ENCODE measurements at places on chromosomes 3 and 15.
A peak's percentile ranks its signal among the peaks of the same experiment; 100 is the strongest.

DNA sequence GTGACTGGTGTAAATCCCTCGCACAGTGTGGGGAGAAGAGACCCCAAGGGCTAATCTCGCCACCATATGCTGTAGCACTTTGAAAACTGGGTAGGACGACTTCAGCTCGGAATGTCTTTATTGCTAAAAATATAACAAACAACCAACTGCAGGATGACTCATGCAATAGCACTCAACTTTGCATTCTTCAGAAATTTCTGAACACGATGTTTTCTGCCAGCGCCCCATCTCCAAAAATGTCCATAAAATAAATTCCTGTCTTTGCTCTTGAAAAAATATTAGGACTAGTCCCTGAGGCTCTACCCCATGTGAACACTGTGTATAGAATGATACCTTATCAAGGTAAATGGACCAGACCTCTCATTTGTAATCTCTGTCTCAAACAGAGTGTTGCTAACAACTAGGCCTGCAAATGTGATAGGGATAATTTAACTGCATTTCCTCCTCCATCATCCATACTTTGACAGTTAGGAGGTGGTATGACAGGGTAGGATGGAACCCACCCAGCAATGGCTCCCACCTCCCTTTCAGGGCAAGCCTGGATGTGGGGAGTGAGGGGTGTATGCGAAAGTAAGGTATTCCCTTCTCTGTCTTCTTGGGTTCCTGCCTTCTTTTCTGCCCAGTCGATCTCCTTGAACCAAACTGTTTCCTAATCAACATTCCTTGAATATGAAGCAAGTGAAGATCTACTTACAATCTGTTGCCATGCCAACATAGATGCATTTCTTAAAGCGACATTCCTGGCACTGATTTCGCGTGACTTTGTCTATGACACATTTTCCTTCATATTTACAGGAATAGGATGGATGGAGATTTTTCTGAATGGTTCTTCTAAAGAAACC lies 201.1 kb downstream of the NR1D2 start:
- no peak for DNase-seq

DNA sequence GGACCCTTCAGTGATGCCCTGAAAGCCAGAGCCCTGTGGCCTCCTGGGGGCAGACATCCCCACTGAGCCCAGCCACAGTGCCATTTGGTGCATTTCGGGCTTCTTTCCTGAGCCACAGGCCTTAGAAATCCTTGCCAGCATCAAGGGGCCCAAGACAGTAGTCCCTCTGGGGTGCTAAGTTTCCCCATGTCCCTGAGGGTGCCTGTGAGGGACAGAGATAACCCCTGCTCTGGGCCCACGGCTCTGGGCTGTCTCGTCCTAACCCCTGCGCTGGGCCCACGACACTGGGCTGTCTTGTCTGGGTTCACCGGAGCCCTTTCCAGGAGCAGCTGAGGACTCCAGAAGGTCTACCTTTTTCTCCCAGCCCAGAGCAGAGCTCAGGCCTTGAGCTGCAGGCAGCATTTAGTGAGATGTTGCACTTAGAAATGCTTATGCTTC lies 45.1 kb upstream of the FGD5 start:
- no peak for DNase-seq

- no peak for DNase-seq
These were observed 39.6 kb downstream of the GOLM2 start for GRCh38 chr15:44328135-44328534.

DNA sequence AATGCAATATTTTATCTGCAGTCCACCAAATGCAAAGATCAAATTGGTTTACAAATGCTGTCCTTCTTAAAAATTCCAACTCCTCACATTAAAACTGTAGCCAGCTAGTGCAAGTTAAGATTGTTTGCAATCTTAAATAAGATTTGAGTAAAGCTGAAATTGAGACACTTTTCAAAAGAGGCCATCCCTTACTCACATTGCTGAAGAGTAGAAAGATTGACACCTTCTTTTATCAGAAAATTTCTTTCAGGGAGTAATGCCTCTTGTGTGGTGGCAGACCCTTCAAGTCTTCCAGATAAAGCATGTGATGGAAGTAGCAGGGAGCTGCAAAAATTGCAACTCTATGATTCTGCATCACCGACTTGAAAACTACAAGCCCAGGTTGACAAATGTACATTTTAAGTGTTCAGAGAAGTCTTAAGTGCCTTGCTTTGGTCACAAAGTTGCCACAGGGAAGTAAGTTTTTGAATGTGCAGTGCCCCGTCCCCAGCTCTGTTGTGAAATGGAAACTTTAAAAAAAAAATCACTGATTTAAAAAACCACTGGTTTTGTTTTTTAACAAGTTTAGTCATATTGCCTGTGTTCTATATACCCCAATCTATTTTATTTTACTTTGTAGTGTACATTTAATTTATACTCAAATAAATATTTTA lies 12.6 kb downstream of the CD86 start:
- peak; percentile 61 for DNase-seq

- no peak for DNase-seq
These were observed 851 bp upstream of the DCBLD2 start for GRCh38 chr3:98902351-98902740.

DNA sequence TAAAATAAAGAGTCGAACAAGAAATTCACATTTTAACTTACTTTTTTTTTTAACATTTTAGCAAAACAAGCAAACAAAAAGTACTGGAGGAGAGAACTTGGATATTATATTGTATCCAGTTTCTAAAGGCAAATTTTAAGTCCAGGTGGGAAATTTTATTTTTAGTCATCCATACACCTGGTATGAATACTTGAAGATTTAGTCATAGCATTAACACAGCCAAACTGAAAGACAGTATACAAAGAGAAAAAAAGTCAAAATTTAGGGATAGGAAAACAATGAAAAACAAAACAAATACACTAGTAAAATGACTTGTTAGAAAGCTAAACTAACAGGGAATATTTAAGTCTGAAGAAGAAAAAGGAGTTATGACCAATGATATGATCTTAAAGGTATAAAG lies 69.1 kb downstream of the PROS1 start:
- DNase-seq: no peak

DNA sequence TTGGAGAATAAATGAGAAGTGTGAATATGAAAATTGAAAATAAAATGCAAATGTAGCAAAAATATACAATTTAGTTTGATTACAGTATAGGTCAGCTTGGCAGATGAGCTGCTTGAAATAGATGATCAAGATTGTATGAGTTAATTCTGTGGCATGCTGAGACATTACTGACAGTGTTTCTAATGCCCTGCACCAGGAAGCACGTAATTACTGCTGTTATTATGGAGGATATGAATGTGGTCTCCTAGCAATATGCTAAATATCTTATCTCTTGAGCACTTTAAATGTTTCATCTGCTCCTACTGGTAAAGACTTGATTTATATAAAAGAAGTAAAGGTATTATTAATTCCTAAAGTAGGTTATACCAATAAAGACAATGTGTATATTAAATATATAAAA lies 1015.5 kb downstream of the PLOD2 start:
- peak; percentile 57 for DNase-seq

DNA sequence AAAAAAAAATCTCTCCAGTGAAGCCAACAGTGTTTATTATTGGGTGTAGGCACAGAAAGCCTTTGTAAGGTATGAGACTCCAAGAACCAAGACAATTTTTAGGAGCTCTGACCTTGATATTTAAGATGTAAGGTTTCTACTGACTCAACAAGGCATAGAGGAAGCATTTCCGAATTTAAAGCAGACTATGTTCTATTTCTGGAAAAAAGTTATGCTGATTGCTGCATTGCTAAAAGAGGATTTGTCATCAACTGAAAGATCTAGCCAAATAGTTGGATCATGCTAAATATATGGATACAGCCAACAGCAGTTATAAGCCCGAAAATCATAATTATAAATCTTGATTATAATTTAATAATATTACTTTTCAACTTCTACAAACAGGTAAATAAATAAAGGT lies 53.3 kb upstream of the MELTF start:
- no peak for DNase-seq

GRCh38 chr3:9067352-9067975 lies 104.2 kb upstream of the RAD18 start:
- peak; percentile 61 for DNase-seq

DNA sequence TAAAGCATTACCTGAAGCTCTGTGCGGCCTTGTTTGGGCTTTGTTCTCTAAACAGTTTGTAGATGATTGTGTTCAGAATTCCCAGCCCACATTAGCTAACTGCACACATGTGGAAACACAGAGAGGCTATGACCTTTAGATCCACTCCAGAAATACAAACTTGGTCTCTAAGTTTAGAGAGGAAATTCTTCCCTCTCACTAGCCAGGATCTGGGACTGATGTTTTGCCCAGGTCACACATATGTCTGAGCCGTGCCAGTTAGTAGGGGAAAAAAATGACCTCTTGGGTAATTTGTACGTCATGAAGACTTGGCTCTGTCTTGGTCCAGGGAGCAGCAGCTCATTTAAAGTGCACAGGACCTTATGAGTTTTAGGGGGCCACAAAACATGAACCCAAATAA lies 223.1 kb downstream of the RBMS3 start:
- DNase-seq: no peak

GRCh38 chr3:52401551-52401950 lies 43.4 kb downstream of the SEMA3G start:
- DNase-seq: no peak

- no peak for DNase-seq
These were observed 27.6 kb downstream of the NDUFB4 start for GRCh38 chr3:120623727-120624093.

GRCh38 chr3:51538115-51538458 lies 432 bp upstream of the RAD54L2 start:
- peak; percentile 14 for DNase-seq

DNA sequence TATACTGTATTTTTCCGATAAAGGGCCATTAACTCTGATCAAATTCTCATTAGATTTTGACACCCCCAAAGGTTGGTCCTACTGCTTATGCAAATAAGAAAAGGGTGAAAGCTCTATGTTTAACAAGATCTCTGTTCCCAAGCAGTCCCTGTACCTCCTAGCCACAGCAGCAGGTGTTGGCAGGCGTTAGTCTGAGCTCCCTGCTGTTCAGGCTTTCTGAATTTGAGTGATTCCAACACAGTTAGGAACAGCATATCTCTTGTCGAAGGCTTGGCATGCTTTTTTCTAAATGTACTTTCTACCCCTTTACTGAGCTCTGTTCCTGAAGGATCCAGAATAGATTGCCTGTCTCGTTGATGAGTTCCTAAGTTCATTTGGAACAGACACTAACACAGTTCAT lies 42.3 kb downstream of the MITF start:
- no peak for DNase-seq

GRCh38 chr3:124257336-124257864 lies 265.5 kb upstream of the ROPN1 start:
- no peak for DNase-seq

- no peak for DNase-seq
These were observed 41.4 kb upstream of the CCR4 start for GRCh38 chr3:32909999-32910398.

GRCh38 chr15:47794252-47794914 lies 77.1 kb downstream of the SEMA6D start:
- DNase-seq: no peak

- peak; percentile 12 for DNase-seq
These were observed 259.9 kb downstream of the IL20RB start for GRCh38 chr3:137217733-137218132.

- no peak for DNase-seq
These were observed 33.2 kb downstream of the SMAD6 start for GRCh38 chr15:66734961-66735908.

- no peak for DNase-seq
These were observed 193.7 kb upstream of the AZI2 start for GRCh38 chr3:28542351-28542750.

DNA sequence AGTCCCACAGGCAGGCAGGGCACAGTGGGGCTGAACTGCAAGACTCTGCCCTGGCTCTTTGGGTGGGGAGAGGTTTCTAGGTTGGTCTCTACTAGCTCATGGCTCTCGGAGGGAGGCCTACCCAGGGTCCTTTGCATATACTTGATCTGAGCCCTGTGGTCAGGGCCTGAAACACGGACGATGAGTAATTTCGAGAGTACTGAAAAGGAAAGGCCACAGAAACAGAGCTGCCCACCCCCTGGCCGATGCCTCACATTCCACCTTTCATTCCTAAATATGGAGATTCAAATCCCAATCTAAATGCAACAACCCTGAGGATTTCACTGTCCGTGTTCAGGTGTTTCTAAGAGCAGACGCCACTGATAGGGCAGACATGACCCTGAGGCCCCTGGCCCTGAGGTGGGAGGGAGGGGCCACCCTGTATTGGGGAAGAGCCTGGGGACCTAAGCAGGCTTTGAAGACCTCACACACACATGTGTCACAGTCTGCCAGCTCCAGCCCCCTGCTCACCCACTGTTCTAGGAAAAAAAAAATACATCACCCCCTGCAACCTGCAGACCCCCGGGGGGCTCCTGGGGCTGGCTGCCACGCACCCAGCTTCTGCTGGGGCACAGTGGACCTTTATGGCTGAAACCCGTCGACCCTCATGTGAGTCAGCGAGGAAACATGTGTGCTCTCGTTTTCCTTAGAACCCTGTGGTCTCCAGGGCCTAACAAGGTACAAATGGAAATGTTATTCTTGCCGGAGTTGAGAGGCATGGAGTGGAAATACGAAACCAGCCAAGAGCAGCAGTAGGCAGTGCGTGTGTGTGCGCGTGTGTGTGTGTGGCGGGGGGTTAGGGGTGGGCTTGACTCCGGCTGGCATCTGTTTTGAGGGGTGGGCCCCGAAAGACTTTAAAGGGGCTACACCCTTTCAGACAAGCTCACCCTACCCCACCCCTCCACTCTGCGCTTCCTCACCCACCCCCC lies 112.7 kb downstream of the CHSY1 start:
- DNase-seq: peak; percentile 53

GRCh38 chr3:16392717-16393116 lies 120.8 kb downstream of the RFTN1 start:
- DNase-seq: no peak

- DNase-seq: no peak
These were observed 18.5 kb downstream of the MIX23 start for GRCh38 chr3:122364490-122364889.

- DNase-seq: no peak
These were observed 498.7 kb downstream of the EPHA3 start for GRCh38 chr3:89606151-89606550.

- no peak for DNase-seq
These were observed 40.8 kb downstream of the CRYBG3 start for GRCh38 chr3:97862582-97862981.

DNA sequence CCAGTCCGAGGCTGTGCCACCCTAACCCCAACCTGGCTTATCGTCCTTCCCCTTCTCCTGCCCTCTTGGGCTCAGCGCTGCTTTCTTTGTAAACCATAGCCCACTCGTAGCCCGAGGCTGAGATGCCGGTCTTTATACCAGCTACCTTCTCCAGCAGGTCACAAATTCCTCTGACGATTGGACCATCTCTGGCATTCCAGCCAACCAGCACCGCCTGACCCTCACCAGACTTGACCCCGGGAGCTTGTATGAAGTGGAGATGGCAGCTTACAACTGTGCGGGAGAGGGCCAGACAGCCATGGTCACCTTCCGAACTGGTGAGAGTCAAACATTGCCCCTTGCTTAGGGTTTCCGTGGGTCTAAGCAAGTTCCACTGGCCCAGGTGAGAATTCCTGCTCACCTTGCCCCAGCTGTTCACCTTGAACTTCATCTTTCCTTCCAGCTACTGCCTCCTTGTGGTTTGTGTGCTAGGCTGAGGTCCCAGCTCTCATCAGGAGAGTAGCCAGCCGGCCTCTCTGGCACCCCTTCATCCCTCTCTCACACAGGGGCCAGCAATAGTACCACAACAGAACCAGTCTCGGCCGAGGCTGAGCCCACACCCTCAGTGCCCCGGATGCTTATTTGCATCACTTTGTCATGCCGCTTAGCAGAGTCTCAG lies 66.7 kb downstream of the BOC start:
- DNase-seq: no peak
